ENCODE measurements at places on chromosomes 12 and 14.

DNA sequence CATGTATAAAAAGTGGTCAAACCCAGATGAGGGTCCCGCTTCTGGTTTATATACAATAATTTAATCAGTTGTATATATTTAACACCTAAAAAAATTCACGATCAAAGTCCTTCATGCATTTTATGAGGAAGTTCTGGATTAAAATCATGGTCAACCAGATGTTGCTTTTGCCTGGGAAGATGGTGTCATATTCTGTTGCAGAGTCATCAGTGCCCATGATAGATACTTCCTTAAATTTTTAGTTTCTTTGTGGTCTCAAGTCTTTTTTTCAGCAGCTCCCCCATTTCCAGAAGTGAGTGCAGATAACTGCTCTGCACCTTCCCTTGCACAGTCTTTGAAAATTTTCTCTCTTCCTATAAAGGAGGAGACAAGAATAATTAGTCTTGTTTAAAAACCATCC lies 16.1 kb downstream of the ERP29 start:
- DNase-seq: no peak

DNA sequence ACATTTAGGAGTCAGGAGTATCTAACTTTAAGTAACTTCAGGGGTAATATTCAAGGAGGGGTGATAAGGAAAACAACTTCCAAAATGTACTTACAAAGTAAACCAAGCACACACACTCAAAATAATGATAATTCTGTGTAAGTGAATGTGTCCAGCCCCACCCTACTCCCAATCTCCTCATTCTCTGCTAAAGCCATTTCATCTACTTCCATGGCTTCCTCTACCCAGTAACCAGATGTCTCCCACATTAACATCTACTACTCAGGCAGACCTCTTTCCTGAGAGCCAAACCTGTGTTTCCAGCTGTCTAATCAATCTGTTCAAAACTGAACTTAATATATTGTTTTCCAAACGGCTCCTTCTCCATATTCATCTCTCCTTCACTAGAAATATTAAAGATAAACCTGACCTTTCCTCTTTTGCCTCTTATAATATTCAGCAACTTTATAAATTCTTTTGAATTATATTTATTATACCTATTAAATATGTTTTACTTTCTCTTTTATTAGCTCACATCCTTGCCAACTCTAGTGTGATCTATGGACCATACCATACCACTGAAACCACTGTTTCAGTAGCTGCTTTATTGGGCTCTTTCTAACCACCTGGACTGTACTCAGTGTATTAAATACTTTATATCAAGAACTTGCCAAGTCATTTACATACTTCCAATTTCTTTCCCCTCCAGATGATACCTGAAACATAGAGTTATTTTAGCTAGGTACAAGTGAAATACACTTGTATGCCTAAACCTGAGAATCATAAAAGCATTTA lies 170.7 kb downstream of the PPFIA2 start:
- no peak for DNase-seq

- DNase-seq: peak; percentile 69
These were observed 826 bp downstream of the ZNF705A start for GRCh38 chr12:8157484-8158198.

DNA sequence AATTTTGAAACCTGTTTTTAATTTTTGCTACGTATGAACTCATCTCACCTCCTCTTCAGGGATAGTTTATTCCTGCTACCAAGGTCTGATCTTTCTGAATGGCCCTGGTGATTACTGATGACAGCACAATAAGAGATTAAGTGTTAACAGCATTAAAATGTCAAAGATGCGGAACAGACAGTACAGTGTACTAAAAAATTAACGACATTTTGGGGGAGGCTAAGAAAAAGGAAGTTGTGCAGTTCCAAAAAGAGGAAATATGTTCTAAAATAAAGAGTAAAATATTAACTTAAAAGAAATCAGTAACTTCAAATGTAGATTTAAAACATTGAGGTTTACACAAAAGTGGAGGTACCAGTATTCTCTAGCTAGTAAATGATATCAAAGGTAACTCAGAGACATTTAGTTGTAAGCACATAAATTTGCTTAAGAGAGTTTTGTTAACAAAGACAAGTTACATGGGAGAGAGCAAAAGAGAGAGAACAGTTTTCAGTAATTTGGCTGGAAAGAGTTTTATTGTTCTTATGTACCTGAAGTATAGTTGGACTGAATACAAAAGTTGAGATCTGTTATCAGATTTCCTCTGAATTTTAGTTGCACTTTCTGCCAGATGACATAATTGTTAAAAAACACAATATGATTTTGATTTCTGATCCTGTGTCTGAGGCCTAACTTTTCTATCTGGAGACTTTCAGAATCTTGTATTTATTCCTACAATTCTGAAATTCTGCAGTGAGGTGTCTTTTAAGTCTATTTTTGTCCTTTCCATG lies 4.2 kb upstream of the CLECL1 start:
- DNase-seq: no peak

DNA sequence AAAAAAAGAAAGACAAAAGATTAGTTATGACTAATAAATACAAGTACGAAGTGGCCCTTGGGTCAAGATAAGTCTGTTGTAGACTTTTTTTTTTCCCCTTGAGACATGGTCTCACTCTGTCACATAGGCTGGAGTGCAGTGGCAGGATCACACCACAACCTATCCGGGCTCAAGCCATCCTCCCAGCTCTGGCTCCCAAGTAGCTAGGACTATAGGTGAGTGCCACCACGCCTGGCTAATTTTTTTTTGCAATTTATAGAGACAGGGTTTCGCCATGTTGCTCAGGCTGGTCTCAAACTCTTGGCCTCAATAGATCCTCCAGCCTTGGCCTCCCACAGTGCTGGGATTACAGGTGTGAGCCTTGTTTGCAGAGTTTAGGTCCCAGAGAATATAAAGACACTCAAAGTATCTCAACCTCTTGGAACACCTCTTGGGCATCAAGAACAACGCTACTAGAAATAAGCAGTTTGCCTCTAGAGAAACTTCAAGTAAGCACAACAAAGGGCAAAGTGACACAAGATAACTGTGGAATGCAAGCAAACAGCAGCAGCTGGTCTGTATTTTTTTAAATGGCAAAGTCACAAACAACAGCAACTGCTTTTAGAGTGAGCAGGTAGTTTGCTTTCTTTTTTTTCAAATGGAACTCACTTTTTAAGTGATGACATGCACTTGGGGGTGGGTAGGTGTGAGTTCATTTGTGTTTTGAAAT lies 3.9 kb upstream of the MDM2 start:
- no peak for DNase-seq

GRCh38 chr12:114743289-114743688 lies 59.3 kb upstream of the TBX3 start:
- DNase-seq: no peak

GRCh38 chr12:54749191-54749818 lies 101.1 kb upstream of the DCD start:
- peak; percentile 43 for DNase-seq

DNA sequence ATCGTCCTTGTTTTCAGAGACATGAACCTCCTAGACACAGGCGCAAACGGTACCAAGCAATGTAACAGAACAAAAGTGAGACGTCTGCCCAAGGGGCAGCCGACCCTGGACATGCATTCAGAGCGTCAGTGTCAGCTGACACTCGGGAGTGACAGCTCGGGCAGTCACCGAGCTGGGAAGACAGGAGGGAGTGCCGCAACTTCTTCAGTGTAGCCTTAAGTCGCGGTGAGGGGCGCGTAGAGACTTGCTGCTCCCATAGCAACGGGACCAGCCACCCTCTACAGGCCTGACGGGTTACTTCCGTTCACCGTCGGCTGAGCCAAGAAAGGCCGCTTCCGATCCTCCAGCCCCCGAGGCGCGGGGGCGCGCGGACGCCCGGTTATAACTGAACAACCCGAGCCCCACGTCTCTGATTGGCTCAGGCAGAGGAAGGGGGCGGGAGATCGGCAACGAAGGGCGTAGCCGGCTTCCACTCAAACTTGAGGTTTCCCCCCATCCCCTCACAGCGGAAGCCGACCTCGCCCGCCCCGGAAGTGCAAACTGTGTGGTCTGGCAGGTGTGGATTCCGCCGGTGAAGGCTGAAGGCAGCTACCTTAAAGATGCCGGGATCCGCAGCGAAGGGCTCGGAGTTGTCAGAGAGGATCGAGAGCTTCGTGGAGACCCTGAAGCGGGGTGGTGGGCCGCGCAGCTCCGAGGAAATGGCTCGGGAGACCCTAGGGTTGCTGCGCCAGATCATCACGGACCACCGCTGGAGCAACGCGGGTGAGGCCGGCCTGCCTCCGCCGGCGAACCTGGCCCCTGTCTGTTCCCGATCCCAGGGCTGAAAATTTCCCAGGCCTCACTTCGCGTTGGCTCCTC lies at the start of gene EIF2B2:
TSS of gene EIF2B2 (plus strand) at position 530 of the 858 bp plus-strand sequence. CDS start at position 600, 70 bp downstream.
- peak; percentile 95 for DNase-seq

DNA sequence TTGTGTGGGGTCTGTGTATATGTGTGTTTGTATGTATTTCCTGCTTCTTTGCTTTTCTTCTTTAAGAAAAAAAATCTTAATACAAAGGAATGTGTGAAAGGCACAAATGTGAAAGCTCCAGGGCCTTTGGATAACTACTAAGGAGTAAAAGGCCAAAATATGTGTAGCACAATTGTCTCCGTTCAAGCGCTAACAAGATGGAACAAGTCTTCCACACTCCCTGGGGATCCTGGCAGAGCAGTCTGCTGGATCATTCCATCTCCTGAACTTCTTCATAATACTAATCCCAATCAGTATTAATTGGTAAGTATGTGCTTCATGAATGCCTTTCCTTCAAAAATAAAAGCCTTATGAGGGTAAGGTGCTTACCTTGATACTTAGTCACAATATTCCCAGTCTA lies 462.5 kb upstream of the TBX3 start:
- DNase-seq: no peak

DNA sequence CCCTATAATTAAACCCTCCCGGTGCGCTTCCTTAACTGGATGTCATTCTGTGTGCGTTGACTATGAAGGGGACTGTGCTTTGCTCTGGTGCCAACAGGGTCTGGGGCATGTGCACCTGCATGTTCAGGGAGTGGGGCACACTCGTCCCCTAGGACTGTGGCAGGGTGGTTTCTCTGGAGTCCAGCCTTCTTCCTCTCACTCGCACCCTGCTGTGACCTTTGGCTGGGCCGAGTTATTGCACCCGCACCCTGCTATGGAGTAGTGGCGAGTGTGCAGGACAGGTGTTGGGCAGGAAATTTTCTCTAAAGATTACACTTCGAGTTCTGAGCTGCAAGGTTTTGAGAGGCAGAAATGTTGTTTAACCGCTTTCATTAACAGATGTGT lies 138.9 kb downstream of the PLXNC1 start:
- no peak for DNase-seq

- DNase-seq: no peak
These were observed 99.0 kb downstream of the SCN8A start for GRCh38 chr12:51689983-51690382.

GRCh38 chr14:103247169-103247606 lies 86.8 kb upstream of the EIF5 start:
- no peak for DNase-seq

DNA sequence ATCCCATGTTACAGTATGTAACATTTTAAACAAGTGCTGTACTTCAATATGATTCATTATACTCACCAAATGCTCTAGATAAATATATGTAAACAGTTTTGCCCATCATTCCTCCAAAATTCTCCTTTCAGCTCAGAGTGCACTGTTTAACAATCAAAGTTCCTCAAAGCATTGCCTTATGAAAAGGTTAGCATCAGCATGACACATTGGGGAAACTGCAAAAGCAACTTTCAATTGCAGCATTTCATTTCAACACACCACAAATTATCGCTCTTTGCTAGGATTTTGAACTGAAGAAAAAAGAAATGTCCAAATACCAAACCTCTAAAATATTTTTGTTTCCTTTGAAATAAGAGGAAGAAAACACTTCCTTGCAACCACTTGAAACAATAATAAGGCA lies 413.2 kb downstream of the FLRT2 start:
- no peak for DNase-seq

- no peak for DNase-seq
These were observed 32.2 kb downstream of the FGD6 start for GRCh38 chr12:95185072-95185471.

- DNase-seq: no peak
These were observed 68.2 kb downstream of the DRAM1 start for GRCh38 chr12:101945369-101946232.

- DNase-seq: no peak
These were observed 59.3 kb downstream of the SLC15A5 start for GRCh38 chr12:16218234-16218633.

DNA sequence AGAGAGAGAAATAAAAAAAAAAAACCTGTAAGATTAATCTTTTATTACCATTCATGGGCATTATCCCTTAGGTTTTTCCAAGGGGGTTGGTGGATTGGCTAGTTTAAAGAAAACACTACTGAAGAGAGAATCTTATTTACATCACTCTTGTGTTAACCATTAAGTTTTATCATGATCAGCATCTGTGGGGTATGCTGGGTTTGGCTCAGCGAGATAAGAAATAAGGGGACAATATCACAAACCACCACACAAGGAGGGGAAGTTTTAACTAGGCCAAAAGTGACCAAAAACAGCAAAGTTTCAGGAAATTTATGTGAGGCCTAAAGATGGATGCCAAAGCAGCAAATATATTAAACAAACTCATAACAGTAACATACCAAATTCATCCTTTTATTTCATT lies 548.6 kb downstream of the SLC16A7 start:
- no peak for DNase-seq

DNA sequence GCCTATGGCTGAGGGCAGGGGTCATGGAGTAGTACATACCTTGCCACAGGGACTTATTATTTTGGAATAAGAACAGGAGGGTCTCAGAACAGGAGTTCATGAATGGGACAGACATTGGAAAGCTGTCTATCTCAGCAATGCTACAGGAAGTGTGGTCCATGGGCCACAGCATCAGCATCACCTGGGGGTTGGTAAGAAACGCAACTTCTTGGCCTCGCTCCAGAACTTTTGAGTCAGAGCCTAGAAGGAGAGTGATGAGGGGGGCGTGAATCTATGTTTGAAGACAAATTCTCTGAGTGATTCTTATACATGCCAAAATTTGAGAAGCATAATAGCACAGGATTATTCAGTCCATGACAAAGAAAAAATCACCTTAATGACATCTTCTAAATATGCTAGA lies 156.6 kb downstream of the RPAP3 start:
- no peak for DNase-seq

- DNase-seq: no peak
These were observed 141.1 kb downstream of the SLC15A5 start for GRCh38 chr12:16136219-16136988.

GRCh38 chr12:93844164-93844784 lies 167.1 kb downstream of the CRADD start:
- no peak for DNase-seq

GRCh38 chr14:103301512-103302354 lies 32.3 kb upstream of the EIF5 start:
- no peak for DNase-seq

DNA sequence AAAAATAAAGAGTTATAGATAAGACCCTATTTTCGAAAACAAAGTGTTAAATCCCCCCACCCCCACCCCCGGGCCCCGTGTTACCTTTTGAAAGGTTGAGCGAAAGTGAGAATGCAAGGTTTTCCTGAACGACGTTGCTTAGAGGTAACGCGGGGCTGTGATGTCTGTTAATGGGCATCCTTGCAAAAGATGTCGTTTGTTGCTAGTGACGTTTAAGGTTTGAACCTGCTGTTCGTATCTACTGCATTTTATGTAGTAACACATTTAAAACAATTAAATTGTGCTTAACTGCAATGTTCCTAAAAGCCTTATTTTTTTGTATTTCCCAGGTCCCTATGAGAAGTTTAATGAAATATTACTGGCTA lies 1.2 kb downstream of the CPSF6 start:
- peak; percentile 13 for DNase-seq

All from A549 (cell line).